Stimulated activated CD4-positive, alpha-beta T cell treated with anti-CD3 and anti-CD28 coated beads, Interleukin-12 subunit alpha, Interleukin-12 subunit beta, amount 100 ng/mL, for 4 hours (primary cell): ENCODE measurements at places on chromosomes 1 and 21.

DNA sequence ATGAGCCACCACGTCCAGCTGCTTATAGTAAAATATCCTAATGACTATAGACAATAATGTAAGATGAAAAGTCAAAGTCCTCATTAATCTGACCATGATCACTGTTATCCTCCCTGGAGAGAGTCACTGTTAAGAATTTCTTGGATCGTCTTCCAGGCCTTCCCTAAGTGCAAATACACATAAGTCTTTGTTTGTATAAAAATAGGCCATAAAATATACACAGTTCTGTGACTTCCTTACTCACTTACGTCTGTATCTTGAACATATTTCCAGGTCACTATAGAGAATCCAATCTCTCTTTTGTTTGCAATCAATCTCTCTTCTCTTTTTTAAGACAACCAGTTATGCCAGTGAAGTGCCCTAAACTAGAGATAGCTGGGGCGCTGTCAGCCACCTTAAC lies 89.1 kb upstream of the LYST start:
- DNase-seq: no peak

GRCh38 chr1:9238134-9238533 lies 3.6 kb downstream of the H6PD start:
- no peak for DNase-seq

DNA sequence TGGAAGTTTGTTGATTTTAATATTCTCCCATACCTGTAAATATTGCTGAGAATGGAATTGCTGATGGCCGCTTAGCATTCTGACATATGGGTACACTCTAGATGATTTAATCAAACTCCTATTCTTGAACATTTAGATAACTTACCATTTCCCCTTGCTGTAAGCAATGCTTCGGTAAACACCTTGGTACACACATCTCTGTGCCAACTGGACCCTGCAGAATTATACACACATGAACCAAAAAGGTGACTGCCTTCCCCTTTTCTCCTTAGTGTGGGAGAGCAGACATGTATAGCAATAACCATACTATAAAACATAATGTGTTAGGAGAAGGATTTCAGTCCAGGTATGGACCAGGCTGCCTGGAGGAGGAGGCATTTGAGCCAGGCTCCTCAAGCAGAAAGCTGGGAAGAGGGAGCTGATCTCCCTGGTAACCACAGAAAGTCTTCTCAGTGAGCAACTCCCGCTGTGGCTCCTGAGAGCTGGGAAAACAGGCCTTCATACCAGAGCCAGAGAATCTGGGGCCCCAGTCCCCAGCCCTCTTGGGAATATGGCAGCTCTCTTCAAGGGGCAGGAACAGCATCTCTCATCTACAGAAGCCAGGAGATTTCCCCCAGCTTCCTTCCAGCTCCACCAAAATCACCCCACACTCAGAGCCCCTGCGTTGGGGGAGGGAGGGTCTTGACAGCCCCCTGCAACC lies 33.9 kb upstream of the CSF1 start:
- DNase-seq: no peak

GRCh38 chr1:37073152-37073853 lies 39.0 kb upstream of the GRIK3 start:
- no peak for DNase-seq

- no peak for DNase-seq
Measured at GRCh38 chr1:216095400-216095799, 327.8 kb downstream of the USH2A start.

DNA sequence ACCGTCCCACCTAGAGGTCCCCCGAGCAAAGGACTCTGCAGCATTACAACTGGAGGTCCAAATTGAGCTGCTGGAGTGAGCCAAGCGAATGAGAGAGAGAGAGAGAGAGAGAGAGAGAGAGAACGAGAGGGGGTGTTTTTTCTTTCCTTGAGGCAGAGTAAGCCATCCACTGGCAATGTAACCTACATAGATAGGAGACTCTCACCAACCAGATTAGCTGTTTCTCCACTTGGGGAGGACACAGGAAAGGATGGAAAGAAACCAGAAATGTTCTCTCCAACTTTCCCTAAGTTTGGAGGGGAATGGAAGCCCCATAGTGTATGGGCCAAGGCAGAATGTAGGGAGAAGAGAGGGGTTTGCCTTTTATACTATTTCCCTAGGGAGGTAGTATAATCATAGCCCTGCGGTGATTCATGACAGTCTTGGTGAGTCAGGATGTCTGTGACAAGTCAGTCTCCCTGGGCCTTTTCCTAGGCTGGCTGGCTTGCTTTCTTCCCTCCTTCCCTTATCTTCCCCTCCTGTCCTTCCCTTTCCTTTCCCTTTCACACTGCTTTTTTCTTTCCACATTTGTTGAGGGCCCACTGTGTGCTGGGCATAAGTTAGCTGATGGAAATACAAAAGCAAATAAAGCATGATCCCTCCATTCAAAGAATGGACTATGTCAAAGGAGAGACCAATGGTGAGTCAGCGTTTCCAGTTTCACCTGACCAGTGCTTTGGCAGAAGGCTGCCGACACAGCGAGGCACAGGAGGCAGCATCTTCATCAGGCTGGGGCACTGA lies 7.1 kb downstream of the FNDC7 start:
- DNase-seq: no peak

DNA sequence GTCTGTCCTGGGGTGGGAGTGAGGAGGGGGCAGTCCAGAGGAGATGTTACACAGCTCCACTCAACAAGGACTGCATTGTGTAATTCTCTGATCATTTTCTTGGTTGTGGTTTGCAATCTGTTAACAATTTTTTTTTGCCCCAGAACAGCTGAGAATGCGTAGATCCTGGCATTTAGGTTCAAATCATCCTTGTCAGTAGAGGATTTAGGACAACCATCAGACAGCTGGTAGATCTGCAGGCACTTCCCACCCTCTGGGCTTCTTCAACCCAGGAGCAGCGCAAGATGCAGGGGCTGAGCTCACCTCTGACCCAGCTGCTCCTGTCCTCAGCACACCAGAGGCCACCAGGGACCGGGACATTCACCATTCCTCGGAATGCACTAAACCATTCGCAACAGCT lies 13.5 kb downstream of the BCAR3 start:
- DNase-seq: no peak

GRCh38 chr1:228865627-228866330 lies 130.5 kb downstream of the RHOU start:
- no peak for DNase-seq

GRCh38 chr1:12065872-12066271 lies 2.8 kb downstream of the TNFRSF8 start:
- DNase-seq: no peak

DNA sequence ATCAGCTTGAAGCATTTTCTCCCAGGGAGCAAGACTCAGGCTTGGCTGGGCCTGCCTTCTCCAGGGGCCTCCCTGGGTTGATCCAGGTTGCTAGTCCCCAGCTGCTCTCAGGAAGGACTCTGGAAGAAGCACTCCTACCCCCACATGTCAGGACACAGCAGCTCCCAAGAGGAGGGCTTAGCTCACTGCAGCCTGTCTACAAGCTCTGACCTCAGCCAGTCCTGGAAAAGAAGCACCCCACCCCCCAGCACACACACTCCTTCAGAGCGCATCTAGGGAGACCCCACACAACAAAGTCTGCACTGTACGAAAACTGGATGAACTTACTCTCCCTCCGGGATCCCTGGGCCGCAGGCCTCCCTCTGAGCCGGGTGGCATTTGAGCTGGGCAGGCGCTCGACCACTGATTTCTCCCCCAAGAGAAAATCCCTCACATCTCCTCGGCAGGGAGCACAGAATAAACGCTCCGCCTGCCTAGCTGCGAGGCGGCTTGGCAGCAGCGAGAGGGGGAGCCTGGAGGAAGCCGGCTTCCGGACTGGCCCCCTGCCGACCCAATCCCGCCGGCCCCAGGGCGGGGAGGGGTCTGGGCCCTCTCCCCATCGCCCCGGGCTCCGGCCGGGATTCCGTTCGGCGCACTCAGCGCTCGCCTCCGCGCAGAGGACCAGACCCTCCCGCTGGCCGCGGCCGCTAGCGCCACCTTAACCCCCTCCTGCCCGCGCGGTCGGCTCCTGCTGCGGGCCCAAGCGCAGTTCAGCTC lies at the start of gene KCNA2:
TSS of gene KCNA2 (minus strand) at position 458 of the 756 bp plus-strand sequence. CDS start 1,576 bp downstream, outside the sequence.
- DNase-seq: no peak

GRCh38 chr1:151693057-151693651 lies 23.4 kb downstream of the CELF3 start:
- no peak for DNase-seq

- no peak for DNase-seq
Measured at GRCh38 chr1:36734356-36734755, 251.6 kb upstream of the CSF3R start.

DNA sequence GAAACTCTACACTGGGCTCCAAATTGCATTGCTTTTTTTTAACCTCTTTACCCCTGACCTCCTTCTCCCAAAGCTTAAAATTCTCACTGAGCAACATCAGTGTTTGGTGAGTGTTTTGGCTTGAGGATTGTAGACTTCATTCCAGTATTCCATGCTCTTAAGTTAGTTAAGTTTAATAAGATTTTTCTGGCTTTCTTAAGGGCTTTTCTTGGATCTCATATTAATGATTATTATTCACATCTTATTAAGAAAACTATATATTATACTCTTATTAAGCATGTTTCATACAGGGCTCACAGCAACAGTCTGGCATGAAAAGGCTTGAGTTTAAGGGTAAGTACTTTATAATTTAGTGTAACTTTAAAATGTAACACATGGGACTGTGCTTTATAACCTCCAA lies 141.8 kb downstream of the DISP1 start:
- no peak for DNase-seq

DNA sequence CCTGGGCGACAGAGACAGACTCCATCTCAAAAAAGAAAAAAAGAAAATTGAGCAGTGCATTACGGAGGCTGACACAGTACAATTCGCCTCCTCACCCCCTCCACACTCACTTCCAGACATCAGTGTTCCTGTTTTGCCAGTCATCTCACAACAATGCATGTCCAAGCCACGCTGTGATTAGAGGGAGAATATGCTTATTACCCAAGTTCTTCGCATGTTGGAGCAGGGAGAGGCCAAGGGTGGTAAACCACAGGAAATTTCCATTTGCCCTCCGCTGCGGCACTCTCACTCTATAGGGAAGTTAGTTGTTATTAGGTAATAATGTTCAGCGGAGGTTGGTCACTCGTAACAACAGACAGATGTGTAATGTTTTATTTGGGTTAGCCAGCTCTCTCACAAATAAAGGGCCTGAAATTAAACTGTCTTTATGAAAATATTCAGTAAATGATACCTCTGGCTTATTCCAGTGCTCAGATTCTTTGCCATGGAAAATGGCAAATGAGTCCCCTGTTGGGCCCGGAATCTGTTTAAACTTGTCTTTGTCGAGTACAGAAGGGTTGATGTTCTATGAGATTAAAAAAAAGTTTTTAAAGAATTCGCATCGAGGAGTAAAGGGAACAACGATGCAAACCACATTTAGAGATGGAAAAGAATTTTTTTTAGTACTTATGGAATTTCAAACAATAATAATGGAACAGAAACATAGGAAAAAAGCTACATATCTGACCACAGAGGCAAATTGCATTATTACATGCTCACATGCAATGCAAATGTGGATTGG lies 33.1 kb downstream of the KCNJ15 start:
- DNase-seq: no peak

GRCh38 chr1:54537611-54538010 lies 10.4 kb upstream of the ACOT11 start:
- no peak for DNase-seq

GRCh38 chr1:245999697-246000637 lies 507.1 kb downstream of the SMYD3 start:
- DNase-seq: no peak

DNA sequence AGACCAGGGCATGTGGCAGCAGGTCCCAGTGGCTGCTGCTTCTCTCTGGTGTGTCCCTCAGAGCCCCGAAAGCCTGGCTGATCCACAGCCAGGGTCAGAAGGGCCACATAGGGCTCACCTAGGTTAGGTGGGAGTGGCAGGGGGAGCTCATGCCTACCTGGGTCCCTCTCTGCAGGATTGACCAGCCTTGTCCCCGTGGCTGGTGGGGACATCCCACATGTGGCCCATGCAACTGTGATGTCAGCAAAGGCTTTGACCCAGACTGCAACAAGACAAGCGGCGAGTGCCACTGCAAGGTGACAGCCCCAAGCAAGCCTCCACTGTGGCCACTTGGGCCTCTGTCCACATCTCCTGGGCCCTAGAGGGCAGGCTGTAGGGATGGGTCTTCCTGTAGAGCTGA lies 15.7 kb downstream of the CELSR2 start:
- DNase-seq: no peak

DNA sequence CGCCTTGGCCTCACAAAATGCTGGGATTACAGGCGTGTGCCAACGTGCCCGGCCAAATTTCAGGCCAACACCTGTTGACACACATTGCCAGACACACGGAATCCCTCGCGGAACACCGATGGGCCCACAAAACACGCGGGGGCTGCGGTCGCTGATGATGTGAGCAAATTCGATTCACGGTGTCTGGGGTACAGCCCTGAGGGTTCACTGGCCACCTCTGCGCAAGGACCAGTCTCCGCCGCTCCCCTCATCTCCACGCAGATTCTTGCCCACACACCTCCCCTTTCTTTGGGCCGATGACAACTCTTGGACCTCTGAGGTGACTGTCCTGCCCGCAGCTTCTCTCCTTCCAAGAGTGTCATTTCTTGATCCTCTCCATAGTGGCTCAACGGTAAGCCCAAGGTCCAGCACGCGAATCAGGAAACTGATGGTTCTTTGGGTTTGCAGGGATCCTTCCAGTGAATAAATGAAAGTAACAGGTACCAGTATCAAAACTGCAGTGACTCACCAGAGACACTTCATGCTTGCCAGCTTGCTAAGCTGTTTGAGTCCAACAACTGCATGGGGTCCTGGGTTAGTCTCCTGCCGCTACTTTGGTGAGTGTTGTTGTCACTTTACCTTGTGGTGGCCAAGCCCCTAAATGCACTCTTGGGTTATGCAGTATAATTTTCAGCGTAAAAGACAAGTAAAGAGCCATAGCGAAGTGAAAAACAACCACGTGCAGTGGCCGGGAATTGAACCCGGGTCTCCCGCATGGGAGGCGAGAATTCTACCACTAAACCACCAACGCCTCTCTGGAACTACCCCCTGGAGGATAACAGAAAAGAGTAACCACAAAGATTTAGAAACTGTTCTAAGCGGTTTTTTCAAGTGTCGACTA lies 11.0 kb upstream of the RNU1-3 start:
- peak; percentile 57 for DNase-seq

DNA sequence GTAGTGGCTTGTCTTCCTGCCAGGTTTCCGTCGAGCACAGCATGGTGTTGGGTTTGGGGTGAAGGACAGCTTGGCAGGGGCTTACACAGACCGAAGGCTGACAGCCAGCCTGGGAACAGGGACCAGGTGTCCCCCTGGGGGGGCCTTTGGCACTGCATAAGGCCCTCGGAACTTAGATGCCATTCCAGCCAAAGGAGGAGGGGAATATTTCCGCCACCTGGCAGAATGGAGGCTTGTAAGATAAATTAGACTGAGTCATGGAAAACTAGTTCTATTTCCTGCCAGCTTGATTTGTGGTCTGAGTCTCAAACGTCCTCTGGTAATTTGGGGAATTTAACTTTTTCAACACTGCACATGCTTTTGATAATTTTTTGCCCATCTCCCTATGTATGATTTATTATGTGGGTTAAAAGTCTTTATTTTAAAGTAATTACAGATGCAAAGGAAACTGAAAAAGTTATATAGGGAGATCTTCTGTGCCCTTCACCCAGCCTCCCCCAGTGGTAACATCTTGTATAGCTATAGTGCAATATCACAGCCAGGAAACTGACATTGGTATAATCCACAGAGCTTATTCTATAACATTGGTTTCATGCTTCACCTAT lies 11.5 kb upstream of the TMEM51 start:
- DNase-seq: no peak

GRCh38 chr1:8554956-8555534 lies 237.1 kb downstream of the SLC45A1 start:
- no peak for DNase-seq
